ENCODE measurements at places on chromosomes 2 and 18.

GRCh38 chr2:45006041-45006941, 3.0 kb downstream of the SIX2 start:
- no peak for DNase-seq

- DNase-seq: no peak
These were observed 111.2 kb upstream of the CD226 start for GRCh38 chr18:70058916-70059315.

GRCh38 chr2:167966937-167967913, 280.2 kb downstream of the STK39 start:
- DNase-seq: no peak

DNA sequence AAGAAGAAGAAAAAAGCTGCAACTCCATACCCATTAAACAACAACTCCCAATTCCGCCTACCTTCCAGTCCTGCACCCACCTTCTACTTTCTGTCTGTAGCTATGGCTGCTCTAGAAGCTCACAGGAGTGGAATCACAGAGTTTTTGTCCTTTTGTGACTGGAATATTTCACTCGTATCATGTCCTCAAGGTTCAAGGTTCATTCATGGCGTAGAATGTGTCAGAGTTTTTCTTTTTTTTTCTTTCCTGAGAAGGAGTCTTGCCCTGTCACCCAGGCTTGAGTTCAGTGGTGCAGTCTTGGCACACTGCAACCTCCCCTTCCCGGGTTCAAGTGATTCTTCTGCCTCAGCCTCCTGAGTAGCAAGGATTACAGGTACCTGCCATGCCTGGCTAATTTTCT, 97.4 kb upstream of the ODC1 start:
- DNase-seq: no peak

GRCh38 chr2:127355407-127356008, 32.3 kb downstream of the MAP3K2 start:
- DNase-seq: no peak

DNA sequence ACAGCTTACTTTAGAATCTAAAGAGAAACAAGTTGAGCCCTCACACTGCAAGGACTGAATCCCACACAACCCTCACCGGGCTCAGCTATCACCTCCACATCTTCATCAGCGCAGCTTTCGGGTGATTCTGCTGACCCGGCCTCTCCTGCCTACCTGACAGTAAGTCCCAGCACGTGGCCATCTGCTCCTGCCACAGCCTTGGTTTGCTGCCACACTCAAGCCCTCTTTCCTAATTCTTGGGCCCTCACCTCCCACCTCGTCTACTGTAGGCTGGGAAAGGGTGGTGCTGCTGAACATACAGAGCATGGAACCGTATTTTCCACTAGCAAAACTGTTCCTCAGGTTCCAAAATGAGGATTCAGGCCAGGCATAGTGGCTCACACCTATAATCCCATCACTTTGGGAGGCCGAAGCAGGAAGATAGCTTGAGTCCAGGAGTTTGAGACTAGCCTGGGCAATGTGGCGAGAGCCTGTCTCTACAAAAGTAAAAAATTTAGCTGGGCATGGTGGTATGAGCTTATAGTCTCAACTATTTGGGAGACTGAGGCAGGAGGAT, 55.3 kb upstream of the HAAO start:
- DNase-seq: no peak

- no peak for DNase-seq
These were observed 9.8 kb downstream of the AGXT start for GRCh38 chr2:240878341-240878936.

DNA sequence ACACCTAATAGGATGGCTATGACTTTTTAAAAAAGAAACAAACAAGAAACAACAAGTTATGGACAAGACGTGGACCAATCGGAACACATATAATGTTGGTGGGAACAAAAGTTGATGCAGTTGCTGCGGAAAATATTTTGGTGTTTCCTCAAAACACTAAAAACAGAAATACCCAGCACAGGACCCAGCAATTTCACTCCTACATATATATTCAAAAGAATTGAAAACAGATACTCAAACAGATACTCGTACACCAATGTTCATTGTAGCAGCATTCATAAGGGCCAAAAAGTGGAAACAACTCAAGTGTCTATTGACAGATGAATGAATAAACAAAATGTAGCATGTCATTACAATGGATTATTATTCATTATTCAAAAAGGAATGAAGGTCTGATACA, 12.1 kb downstream of the CCDC141 start:
- DNase-seq: no peak

DNA sequence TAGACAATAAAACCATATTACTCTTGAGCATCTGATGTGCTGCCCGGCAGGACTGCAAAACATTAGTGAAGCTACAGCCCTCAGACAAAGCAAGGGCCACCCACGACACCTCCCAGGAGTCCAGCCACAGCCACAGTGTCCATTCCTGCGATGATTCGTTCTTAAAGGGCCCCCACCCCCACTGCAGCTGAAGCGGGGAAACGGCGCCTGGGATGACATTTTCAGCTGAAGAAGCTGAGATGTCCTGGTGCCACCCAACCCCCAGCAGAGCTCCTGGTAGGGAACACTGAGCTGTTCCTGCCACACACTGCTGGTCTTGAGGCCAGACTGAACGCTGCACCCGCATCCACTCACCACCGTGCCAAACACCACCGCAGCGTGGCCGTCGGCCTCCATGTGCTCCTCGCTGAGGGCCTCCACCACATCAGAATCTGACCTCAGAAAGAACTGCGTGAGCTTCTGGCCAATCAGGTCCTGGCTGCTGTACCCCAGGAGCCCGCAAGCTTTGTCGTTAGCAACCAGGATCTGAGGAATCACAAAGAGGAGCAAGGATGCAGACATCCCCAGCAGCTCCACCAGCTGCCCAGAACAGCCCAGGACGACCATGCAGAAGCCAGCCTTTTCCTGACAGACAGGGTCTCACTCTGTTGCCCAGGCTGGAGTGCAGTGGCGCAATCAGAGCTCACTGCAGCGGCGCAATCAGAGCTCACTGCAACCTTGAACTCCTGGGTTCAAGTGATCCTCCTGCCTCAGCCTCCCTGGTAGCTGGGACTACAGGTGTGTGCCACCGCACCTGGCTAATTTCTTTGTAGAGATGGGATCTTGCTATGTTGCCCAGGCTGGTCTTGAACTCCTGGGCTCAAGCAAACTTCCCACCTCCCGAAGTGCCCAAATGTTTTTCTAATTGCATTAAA, 9.5 kb downstream of the PASK start:
- no peak for DNase-seq

DNA sequence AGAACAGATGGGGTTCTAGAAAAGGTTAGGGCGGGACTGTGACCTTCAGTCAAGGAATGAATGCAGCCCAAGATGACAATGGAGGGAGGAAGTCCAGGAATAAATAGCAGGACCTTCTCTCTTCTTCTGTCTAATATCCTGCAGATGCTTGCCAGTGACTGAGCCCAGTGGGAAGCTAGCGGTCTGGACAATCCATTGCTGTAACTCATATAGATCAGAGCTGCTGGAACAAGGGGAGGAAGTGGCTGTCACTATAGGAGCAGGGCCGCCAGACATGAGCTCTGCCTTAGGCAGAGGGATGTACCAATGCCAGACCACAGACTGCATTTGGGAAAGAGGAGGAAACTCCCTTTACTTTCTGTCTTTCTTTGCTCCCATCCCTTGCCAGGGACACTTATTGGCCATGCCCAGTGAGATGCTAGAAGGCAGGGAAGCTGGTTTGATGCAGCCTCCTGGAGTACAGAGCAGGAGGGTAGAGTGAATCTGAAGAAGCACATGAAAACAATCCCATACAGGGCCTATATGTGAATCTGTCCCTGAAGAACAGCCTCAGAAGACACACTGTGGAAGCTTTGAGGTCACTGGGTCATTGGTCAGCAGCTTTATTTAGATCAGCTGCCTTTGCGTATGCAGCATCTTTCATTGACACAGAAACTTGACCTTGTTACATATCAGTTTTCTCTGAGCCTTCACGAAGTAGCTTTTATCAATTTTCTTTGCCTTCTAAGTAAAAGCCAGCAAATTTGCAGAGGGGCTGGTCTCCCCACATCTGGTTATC, 65.4 kb downstream of the CCDC85A start:
- DNase-seq: no peak

- no peak for DNase-seq
These were observed 481.0 kb upstream of the CDH2 start for GRCh38 chr18:28657961-28658360.

GRCh38 chr18:55906536-55906935, 318.5 kb upstream of the TCF4 start:
- no peak for DNase-seq

All from activated naive CD4-positive, alpha-beta T cell treated with anti-CD3 and anti-CD28 coated beads, Interleukin-2, amount 50 U/mL, for 16 hours (primary cell).